ENCODE measurements at places on chromosomes 7 and 10.

DNA sequence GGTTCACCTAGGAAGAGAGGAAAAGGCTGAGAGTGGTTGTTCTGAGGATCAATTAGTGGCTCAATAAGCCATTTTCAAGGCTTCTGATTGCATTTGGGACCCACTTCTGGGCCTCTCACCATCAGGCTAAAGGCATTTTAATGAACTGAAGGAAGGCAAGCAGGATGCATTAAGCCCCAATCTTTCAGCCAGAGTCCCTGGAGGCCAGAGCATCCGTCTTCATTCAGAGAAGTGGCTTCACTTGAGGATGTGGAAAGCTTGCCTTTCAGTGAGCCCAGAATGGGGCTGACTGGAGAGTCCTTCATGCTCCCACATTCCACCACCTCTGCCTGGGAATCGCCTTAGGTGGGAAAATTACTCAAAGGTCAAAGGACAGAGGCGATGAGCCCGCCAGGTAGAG is 41.8 kb downstream of the COL17A1 start:
- no peak for DNase-seq

DNA sequence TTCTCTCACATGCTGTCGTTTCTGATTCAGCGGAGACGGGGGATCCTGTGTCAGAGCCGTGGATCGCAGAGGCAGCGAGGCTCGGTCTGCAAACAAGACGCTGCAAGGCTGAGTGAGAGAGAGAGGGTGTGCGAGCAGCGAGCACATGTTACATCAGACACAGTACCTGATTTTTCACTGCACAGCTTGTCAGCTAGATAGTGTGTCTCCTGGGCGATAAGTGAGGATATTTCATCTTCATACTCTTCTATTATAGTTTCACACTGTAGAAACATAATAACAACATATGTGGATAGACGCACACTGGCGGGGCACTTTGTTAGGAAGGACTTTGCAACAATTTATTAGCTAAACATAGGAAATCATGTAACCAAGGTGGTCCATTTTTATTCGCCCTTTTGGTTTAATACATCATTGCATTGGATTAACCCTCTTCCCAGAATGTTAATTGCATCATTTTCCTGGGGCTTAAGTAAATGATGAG is 39.5 kb downstream of the CNPY1 start:
- no peak for DNase-seq

DNA sequence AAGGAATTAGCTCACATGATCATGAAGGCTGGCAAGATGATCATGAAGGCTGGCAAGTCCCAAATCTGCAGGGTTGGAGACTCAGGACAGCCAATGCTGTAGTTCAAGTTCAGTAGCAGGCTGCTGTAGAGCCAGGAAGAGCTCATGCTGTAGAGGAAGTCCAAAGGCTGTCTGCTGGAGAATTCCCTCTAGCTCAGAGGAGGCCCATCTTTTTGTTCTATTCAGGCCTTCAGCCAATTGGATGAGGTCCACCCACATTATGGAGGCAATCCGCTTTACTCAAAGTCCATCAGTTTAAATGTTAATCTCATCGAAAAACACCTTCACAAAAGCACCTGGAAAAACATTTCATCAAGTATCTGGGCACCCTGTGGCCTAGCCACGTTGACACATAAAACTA is 24.8 kb upstream of the FAM171A1 start:
- DNase-seq = no peak

- peak; percentile 21 for DNase-seq
Measured at GRCh38 chr7:66352071-66352470, 146.9 kb downstream of the TPST1 start.

GRCh38 chr7:157668221-157668883 is 331.5 kb downstream of the DNAJB6 start:
- no peak for DNase-seq

DNA sequence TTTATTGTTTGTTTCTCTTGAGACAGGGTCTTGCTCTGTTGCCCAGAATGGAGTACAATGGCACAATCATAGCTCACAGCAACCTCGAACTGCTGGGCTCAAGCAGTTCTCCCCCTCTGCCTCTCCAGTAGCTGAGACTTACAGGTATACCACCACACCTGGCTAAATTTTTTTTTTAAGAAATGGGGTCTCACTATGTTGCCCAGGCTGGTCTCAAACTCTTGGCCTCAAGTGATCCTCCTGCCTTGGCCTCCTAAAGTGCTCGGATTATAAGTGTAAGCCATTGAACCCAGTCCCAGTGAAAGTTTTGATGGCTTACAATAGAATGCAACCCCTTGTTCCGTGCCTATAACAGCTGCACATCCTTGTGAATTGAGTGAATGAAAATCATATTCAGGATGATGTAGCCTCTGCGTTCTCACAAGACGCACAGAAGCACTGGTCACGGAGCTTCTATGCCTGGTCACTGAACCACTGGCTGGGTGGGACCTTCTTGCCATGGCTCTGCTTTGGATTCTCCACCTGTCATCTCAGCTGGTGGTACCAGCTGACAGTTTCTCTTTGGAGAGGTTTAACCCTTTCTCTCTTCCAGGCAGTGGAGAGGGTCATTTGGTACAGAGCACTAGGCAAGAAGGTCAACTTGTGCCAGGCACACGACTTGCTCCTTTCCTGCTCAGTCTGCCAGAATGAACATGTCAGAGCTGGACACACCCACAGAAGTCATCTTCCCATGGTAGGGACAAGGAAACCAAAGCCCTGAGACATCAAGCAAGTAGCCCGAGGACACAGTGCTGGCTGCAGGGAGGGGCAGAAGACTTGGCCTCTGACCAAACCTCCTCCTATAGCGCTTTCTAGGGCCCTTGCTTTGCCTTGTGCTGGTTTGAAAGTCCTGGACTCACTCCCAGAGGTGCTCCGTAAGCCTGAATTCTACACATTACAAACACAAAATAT is 89.6 kb downstream of the ATXN7L1 start:
- DNase-seq = no peak

DNA sequence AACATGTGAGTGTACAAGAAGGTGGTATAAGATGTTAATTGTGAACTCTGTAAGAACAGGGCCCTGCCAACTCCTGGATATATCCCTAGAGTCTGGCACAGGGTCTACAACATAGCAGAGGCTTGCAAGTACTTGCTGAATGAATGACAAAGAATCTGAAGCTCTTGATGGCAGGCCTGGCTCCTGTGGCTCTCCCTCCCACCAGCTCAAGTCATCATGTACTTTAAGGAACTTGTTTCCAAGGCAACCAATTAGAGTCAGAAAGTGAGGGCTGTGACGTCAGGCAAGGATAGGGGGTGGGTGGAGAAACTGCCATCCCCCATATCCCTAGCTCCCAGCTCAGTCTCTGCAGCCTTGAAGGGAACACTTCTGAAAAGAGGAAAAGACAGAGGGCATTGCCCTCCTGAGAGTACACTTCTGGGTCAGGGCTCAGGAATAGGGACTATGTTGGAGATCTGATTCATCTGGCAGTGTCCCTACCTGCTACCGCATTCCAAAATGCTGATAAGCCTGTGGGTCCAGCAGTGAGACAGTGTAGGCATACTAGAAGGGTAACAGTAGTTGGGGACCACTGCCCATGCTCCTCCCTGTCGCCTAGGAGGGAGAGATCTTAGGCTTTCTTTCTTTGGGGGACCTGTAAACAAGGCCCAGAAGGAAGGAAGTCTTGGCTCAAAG is 34.6 kb upstream of the BTRC start:
- no peak for DNase-seq

DNA sequence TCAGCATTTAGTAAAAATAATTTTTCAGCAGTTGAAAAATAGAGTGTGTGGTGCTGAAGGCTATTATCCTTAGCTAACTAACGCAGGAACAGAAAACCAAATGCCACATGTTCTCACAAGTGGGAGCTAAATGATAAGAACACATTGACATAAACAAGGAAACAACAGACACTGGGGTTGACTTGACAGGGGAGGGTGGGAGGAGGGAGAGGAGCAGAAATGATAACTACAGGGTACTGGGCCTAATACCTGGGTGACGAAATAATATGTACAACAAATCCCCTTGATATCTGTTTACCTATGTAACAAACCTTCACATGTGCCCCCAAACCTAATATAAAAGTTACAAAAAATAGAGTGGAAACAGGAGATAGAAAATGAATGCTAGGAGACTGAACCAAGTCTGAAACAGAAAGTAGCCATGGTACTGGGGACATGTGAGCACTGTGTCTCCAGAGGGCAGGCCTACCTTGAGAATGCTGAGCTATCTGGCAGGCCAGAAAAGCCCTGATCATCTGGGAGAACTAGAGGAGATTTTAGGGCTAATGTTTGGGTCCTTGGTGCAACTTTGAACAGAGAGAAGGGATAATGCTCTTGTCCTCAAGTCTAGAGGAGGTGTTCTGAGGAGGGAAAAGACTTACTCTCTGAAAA is 4.7 kb upstream of the EFCAB10 start:
- no peak for DNase-seq

DNA sequence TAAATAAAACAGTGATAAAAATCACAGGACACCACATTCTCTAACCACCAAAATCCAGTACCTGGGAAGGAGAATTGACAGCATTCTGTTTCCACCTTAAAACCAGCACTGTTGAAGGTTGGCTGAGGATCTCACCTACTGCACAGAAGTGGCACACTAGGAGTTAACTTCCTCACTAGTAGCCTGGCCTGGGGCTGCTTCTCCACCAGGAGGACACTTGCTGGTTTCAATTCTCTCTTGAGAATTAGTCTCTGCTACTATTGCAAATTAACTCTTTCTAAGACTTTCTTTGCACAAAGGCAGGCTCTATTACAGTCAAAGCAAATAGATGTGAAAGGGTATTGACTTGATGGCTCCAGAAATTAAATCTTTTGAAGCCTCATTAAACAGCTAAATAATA is 2.3 kb upstream of the CTTNBP2 start:
- DNase-seq = no peak

DNA sequence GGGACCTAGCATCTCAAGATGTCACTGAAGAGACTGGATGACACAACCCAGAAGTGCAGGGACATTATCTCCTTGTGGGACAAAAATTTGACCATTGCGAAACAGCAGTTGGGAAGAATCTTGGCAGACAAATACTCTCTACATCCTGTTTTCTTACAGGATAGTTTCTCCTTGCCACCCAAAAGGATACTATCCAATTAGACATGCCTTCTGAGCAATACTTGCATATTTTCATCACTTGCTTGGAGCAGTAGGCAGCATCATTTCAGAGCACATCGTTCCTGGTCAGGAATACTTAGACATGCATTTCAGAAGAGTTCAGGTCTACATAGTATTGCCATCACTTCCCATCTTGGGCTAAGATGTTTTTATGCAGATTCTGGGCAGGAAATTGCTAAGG is 56.8 kb downstream of the FAS start:
- DNase-seq = no peak

- DNase-seq = no peak
Measured at GRCh38 chr10:129532838-129533237, 65.8 kb downstream of the MGMT start.

DNA sequence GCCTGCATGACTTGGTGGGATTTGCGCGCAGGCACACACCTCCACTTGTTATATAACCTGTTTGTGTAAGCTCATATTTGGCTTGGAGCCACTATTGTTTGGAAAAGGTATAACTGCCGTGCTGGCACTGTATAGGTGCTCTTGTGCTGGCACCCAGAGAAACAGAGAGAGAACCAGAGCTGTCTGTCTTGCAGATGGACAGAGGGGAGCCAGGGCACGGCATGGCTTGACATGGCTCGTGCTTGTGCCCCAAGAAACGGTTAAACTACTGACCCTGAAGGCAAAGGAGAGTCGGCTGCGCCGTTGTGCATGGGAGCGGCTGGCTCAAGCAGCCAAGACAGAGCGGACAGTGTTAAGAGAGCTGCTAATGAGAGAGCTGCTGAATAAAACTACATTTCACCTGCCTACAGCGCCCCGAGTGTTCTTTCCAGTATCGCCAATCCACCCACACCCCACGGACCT is 23.2 kb downstream of the RAPGEF5 start:
- no peak for DNase-seq

DNA sequence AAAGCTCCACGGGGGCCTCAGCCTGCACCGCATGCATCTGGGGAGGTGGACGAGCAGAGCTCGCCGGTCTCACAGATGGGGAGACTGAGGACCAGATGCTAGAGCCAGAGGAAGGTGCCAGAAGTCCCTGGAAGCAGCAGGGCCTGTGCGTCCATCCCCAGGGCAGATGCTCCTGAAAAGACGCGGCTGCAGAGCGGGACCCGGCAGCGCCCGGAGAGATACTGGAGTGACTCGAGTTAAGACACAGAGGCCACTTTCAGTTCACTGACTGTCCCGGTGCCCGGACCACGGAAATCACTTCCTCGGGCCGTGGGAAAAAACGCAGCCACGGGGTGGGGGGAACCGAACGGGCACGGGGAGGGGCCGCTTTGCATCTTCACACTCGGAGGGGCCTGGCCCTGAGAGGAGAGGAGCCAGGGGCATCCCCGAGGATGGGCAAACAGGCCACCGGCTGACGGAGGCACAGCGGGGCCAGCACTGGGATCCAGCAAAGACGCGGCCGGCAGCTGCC is 85.4 kb downstream of the FOXL3 start:
- no peak for DNase-seq

- DNase-seq = no peak
Measured at GRCh38 chr10:31604096-31604495, 285.1 kb downstream of the ZEB1 start.

- peak; percentile 69 for DNase-seq
Measured at GRCh38 chr10:132654708-132655661, 117.4 kb downstream of the INPP5A start.

DNA sequence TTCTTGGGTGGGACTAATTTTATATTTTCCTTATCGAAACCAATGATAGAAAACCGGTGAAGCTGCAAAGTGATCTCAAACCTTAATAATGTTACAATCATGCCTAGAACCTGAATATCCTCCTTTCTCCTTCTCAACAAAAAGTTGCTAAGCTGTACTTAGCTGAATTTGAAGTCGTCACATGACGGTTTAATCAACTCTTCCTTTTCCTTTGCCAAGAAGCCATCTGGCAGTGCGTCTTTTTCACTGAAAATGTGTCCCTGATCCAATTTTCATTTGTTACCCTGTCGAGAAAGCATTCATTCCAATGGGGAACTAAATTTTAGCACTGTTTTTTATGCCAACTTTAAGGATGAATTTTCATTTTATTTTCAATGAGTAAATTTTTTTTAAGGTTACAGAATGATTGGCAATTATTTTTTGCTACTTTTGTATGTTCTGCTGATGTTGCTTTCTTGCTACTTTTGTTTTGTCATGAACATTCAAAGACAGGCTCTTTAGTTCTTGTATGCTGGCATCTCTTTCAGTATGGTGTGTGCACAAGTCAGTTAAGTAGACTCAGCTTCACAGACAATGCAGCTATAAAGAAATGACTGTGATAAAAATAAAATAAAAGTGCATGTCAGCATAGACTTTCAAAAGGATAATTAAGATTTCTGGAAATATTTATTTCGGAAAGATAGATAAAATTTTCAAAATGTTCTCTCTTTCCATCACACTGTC is 980.0 kb downstream of the DNAJB9 start:
- peak; percentile 10 for DNase-seq

GRCh38 chr10:29254123-29255046 is 34.5 kb upstream of the LYZL1 start:
- DNase-seq = no peak

Data from hippocampal formation (tissue), 2 donors.